ENCODE measurements at places on chromosomes 5 and 9.

GRCh38 chr5:151550146-151550545 lies 41.0 kb downstream of the FAT2 start:
- DNase-seq, result no peak

- DNase-seq, result no peak
Measured at GRCh38 chr9:79123415-79123814, 448.4 kb upstream of the TLE4 start.

GRCh38 chr5:119899981-119900380 lies 270.6 kb downstream of the FAM170A start:
- no peak for DNase-seq

- DNase-seq, result no peak
Measured at GRCh38 chr9:15007698-15008097, 97.5 kb upstream of the FREM1 start.

- DNase-seq, result no peak
Measured at GRCh38 chr9:113129884-113130283, 20.9 kb upstream of the SLC31A2 start.

DNA sequence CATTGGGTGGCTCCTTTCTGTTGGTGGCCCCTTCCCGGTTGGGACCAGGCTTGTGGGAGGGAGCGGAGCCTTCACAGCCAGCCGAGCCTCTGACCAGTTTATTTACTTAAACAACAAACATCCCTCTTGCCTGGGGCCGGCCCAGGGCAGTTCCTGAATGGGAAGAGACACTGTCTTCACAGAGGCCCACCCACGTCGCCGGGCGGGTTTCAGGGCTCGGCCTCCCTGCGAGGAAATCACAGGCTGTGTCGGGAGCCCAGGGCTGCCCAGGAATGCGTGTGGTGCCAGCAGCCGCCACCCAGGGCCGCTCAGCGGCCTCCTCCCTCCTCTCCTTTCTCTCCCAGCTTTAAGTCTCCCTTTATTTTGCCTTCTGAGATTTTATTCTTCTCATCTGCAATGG lies 132.5 kb downstream of the HSD17B3 start:
- DNase-seq, result no peak

GRCh38 chr5:174827558-174827957 lies 103.2 kb downstream of the MSX2 start:
- no peak for DNase-seq

GRCh38 chr5:122877518-122877917 lies 32.1 kb downstream of the SNX24 start:
- DNase-seq, result no peak

DNA sequence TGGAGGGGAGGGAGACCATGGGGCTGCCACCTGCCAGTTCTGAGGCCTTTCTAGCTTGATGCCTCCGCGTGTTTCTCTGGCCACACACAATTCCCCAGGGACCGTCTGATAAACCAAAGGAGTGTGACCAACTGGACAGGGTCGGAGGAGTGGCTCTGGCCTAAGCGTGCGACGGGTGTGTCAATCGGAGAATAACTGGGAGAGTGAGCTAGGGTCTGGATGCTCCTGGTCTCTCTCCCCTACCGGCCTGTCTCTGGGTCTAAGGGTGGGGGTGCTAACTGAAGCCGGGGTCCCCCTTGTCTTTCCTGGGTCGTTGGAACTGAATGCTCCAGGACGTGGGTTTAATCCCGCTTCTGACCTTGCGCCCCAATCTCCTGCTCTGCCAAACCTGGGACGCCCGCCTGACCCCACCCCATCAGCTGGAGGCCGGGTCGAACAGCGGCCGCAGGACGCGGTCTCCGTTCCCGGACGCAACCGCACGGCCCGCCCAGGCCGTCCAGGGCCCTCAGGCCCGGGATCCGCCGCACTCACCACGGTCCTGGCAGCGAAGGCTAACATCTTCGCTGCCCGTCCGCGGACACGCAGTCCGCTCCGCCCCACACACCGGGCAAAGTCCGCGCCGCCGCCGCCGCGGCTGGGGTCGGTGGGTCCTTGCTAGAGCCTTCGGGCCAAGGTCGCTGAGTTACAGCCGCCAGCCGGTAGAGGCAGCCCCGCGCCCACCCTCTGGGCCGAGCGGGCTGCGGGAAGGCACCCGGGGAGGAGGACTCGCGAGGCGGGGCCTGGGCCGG lies 447 bp downstream of the CRAT start:
- no peak for DNase-seq

GRCh38 chr5:67214036-67214435 lies 17.4 kb upstream of the CD180 start:
- DNase-seq, result no peak

DNA sequence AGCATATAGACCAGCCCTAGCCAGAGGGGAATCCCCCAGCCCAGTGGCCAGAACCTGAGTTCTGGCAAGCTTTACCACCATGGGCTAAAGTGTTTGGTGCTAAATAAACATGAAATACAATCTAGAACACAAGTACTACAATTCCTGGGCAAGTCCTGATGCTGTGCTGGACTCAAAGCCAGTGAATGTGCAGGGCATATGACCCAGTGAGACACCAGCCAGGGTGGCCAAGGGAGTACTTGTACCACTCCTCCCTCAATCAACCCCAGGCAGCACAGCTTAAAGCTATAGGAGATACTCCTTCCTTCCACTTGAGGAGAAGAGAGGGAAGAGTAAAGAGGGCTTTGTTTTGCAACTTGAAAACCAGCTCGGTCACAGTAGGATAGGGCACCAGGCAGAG lies 63.6 kb downstream of the SSBP2 start:
- DNase-seq, result no peak

DNA sequence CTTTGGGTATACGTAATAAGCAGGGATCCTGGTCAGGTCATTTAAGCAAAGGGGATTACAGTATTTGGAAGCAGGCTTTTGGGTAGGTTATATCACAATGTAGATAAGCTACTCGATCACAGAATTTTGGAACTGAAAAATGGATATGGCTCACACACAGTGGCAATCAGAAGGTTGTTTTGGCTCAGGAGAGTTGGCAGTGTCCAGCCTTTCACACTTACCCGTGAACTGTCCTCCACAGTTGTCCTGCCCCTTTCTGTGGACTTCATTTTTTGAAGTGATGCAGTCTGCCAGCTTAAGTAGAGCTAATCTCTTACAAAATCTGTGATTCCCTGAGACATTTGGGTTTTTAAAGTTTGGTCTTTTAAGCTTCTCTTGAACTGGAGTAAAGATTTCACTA lies 30.7 kb downstream of the ICE1 start:
- DNase-seq, result no peak

DNA sequence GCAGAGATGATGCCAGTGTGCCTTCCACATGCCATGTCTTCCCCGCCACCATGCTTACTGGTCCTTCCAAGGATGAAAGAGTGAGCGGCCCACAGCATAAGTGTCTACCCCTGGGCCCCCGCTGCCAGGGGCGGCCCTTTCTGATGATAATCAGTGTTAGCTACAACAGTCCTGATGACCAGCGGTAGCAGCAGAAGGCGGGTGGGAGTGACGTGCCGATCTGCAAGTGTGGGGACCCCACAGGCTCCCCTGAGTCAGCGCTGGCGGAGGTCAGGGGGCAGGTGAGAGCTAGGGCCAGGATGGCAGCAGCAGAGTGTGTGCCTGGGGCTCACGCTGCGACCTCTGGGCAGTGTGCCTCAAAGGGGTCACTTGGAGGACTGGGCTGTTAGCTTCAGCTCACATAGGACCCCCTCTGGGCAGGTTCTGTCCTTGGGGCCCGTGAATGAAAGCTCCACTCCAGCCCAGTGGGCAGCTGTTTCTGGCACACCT lies 80.4 kb downstream of the HMCN2 start:
- no peak for DNase-seq

- DNase-seq, result no peak
Measured at GRCh38 chr5:53114988-53115387, 5.4 kb upstream of the MOCS2 start.

GRCh38 chr5:56161439-56161823 lies 71.7 kb downstream of the ANKRD55 start:
- DNase-seq, result no peak

- DNase-seq, result no peak
Measured at GRCh38 chr5:79489773-79490172, 24.2 kb downstream of the HOMER1 start.

GRCh38 chr9:128947277-128947526 lies 201 bp downstream of the DOLK start:
- peak; percentile 9 for DNase-seq

GRCh38 chr9:32863291-32863690 lies 80.0 kb downstream of the TMEM215 start:
- DNase-seq, result no peak

- DNase-seq, result no peak
Measured at GRCh38 chr5:109411627-109412026, 1.9 kb upstream of the PJA2 start.

- no peak for DNase-seq
Measured at GRCh38 chr9:112115970-112116753, 58.9 kb downstream of the SUSD1 start.

DNA sequence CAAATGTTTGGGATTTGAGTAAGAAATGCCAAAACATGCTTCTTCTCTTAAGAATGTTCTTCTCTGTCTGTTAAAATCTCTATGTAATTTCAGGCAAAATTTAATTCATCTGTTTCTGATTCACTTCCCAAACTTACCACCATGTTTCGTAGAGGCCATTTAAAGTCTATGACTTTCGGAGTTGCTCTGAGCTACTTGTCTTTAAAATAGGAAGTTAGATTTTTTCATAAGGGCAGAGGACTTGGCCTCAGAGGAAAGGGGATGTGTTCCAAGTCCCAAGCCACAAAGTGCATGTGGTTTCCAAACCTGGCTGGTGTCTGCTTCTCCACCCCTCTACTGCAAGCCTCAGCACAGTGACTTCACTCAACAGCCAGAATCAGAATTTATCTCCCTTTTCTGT lies 111.3 kb upstream of the ADRA1B start:
- DNase-seq, result no peak

DNA sequence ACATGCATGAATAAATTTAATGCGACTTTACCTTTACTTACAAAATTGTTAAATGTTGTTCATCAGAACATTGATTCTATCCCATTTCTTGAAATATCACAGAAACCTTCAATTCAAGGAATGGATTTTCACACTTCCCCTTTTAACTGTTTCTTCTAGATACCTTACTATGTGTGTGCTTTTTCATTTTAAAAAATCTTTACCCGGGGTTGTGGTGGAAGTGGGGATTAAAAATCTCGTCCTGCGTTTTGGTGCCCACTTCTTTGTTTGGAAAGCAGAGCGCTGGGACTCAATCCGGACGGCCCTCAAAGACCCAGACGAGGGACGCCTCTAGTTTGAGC lies 5.8 kb upstream of the MEF2C start:
- no peak for DNase-seq

GRCh38 chr9:100498592-100498991 lies 25.6 kb downstream of the TMEFF1 start:
- DNase-seq, result no peak

- no peak for DNase-seq
Measured at GRCh38 chr9:127194881-127195713, 69.5 kb upstream of the GARNL3 start.

DNA sequence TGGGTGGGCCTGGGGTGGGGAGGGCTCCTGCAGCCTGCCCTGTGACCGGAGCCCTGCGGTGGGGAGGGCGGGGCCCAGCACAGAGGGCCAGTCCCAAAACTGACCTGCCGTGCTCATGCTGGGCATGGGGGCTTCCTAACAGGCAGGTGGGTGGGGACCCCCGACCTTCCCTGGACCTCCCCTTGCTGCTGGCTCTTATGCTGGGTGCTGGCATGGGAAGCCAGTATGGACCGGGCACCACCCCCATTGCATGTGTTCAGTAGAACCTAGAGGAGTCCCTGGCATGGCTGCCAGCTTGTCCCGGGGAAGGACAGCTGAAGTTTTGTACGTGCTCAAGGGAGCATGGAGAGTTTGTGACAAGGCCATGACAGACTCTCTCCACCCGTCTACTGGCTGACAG lies 37.1 kb downstream of the WNK2 start:
- DNase-seq, result no peak

DNA sequence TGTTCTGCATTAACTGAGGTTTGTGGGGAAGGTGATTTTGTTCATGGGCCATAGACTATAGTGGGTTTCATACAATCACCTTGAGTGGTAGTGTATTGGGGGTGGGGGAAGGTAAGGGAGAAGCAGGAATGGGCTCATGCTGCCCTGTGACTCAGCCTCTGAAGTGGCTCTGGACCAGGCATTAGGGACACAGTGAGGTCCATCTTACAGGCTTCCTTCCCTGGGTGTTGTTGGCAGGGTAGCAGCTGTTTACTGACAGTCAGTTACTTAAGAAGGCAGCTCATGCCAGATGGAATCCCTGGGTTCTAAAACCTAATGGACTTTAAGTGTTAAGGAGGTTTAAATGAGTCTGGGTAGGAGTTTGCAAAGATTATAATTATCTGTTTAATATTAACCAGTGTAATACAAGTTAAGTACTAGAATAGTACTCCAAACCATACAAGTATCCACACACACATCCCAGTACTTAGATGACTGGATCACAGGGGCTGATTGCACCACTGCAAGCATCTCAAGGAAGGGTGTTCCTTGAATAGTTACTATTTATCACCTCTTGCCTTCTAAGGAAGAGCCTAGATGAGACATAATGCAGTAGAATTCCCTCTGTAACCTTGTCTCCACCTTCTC lies 59.3 kb downstream of the CAST start:
- DNase-seq, result no peak

DNA sequence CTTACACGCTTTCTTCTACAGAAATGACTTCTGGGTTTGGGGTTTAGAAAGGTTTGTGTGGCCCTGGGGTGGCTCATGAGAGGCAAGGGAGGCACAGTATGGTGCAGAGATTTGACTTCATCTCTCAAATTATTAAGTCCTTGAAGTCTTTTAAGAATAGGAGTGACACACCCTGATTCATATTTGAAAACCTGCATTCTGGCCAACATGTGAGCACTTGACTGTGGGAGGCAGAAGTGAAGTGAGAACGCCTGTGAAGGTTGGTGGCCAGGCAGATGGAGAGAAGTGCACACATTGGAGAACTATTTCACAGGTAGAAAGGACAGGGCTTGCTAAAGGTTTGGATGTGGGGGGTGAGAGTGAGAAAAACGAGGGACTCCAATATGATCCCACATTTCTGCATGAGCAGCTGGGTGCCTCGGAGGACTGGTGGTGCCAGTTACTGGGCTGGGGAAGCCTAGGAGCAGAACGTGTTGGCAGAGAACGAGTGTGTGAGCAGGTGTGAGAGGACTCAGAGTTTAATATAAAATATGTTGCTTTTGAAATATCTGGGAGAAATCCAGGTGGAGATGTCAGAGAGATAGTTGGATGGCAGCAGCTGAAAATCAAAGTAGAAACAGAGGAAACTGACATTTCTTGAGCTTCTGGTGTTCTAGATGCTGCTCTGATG lies 240.0 kb upstream of the ADAMTSL1 start:
- DNase-seq, result no peak

GRCh38 chr9:123319541-123320339 lies 36.3 kb upstream of the CRB2 start:
- DNase-seq, result no peak

GRCh38 chr5:54645882-54646355 lies 128.4 kb downstream of the SNX18 start:
- no peak for DNase-seq
